ENCODE measurements at places on chromosomes 6 and 20.

DNA sequence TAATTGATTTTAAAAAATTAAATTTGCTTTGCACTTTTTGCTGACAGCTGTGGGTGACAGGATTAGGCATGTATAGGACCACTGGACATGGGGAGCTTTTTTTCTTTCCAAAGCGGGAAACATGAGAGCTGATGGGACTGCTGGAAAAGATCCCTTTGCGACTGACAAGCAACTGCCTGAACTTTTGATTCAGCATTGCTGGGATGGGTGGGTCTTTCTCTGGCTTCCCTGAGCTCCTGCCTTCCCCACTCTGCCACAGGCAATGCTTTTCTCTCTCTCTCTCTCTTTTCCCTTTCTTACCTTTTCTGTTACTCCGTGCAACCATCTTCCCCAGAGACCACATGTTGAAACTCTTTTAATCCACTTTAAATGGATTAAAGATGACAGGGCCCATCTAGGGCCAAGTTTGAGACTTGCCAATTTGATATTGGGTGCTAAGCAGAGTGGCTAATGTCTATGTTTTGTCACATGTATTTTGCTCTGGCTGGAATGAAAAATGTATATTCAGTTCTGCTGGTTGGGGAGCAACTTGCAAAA lies 33.5 kb upstream of the TPD52L1 start:
- DNase-seq: no peak

GRCh38 chr6:135148889-135149288 lies 32.2 kb upstream of the MYB start:
- no peak for DNase-seq

DNA sequence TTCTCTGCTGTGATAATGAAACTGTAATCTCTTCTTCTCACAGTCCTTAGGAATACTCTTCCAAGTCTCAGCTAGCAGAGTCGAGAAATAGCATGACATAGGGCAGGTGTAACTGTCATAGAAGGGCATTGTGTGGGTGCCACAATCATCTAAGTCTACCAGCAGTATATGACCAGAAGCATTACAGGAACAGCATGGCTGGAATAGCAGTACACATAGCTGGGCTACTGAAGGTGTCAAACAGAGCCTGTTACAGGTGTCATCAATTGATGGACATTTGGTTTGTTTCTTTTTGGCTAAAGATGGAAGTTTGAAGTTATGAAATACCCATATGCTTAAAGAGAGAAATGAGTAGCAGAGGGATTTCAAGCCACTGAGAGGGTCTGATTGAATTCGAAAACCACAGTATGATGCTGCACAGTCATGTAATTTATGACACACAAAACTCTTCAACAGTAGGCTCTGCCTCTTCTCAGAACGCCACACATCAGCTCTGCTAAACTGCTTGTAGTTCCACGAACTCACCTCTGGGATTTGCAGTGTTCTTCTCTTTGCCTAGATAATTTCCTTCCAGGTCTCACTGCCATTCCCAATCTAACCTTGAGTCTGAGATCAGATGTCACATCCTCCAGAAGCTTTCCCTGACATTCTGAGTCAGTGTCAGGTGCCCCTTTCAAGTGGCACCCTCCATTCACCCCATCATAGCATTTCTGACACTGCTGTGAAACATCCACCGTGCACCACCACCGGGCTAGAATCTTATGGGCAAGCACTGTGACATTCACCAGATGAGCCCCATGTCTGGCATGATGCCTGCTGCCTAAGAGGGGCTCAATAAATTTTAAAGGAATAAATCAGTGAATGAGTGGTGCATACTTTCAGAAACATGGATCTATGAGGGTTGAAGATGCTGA lies 151.0 kb downstream of the ADAT2 start:
- no peak for DNase-seq

DNA sequence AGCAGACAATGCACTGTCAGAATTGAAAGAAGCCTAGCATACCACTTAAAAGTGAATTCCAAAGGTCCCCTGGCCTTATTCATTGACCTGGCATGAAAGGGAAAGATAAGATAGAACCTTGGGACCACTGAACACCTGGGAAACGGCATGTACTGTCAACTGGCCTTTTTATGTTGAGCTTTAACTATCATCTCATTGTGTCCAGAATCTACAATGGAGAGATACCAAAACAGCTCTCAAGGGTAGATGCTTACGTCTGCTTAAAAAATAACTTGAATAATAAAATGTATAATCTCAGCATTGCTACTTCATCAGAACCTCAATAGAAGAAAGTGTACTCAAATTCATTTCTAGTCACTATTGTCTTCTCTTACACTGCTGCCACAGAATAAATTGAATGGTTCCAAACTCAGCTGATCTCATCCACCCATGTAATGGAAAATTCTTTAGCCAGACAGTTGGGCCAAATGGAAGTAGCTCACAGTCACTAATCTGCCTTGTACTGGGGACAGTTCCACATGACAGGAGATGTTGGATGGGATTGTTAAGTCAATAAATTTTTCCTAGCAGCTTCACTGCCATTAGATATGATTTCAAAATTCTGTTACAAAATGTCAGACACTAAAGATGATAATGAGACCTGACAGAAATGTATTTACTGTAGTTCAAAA lies 93.8 kb downstream of the MLIP start:
- no peak for DNase-seq

- peak; percentile 25 for DNase-seq
Observed at GRCh38 chr6:13229205-13230085, 98.9 kb downstream of the TBC1D7 start.

DNA sequence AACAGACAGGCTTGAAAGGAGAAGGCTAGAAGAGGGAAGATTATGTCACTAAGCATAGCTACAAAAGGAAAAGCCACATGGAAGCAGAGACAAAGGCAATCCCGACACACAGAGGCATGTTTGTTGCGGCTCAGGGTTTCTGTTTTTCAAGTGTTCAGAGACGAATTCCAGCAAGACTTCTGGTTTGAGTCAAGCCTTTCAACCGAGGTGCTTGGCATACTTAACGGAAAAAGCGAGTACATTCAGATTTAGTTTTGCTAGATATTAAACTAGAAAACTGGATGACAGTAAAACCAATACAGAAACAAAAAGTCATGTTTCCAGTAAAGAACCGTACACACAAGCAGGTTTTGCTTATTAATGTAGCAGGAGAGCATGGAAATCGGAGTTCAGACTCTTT lies 27.2 kb downstream of the MCUR1 start:
- DNase-seq: no peak

- DNase-seq: no peak
Observed at GRCh38 chr20:11364736-11365135, 553.0 kb upstream of the BTBD3 start.

GRCh38 chr6:119856136-119856535 lies 506.6 kb upstream of the MAN1A1 start:
- peak; percentile 1 for DNase-seq

DNA sequence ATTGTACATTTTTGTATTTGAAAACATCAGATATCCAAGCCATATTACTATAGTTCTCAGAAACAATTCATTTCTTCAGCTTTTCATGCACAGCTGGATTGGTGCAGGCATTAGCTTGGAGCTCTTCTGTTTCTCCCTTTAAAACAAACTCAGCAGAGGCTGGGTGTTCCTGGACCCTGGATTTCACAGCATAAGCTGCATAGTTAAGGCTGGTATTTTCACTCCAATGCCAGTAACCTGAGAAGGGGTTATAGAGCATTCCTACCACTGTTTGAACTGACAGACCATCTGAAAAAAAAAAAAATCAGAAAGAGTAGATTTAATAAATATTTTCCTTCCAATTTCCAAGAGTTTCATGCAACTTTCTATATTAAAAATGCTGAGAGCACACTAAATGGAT lies 20.1 kb upstream of the FAXC start:
- DNase-seq: no peak

GRCh38 chr6:121498481-121499276 lies 63.2 kb downstream of the GJA1 start:
- no peak for DNase-seq
